ENCODE measurements at places on chromosomes 2 and 18.

- DNase-seq, result no peak
Measured at GRCh38 chr2:220226076-220226475, 598.6 kb downstream of the SLC4A3 start.

GRCh38 chr18:35089891-35090550, 48.8 kb downstream of the MAPRE2 start:
- no peak for DNase-seq

GRCh38 chr2:70887550-70888246, 48.0 kb upstream of the ATP6V1B1 start:
- peak; percentile 85 for DNase-seq

- DNase-seq, result no peak
Measured at GRCh38 chr2:163604941-163605555, 130.8 kb downstream of the FIGN start.

- no peak for DNase-seq
Measured at GRCh38 chr18:31275722-31276463, 42.1 kb upstream of the DSG1 start.

- DNase-seq, result no peak
Measured at GRCh38 chr2:133498662-133499585, 69.3 kb downstream of the NCKAP5 start.

DNA sequence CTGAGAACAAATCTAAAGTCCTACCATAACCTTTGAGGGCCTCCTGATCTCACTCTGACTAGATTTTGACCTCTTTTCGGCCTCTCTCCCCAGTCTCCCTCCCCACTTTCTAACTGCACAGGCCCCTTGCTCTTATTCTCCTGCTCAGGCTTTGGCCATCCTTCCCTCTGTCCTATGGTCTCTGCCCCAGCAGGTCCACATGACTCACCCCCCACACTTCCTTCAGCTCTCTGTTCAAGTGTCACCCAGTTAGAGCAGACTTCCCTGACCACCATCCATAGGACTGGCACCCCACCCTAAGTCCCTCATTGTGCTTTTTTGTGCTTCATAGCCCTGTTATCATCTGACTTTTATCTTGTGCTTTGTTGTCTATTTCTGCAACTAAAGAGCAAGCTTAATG, 41.2 kb upstream of the NT5C1B start:
- DNase-seq, result no peak

DNA sequence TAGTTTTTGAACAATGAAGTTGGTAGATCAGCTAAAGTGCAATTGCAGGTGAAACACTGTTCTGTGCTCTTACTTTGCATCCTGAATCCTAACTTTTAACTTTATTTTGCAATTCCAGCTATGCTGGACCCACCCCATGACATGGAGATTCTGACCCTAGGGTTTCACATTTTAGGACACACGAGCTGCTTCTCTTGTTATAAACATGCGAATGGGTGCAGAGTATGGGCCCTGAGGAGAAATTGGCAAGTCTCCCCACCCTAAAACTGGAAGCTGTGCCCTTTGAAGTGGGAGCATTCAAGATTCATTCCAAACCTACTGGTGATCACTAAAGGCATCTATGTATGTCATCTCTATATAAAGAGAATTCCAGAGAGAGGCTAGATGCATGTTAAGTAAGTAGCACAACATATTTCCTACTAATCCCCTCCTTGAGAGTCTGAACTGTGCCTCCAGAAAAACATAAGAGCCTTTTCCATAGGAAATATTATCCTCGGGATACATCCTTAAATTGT, 794.3 kb upstream of the ZEB2 start:
- DNase-seq, result no peak

- no peak for DNase-seq
Measured at GRCh38 chr2:101135412-101136296, 15.5 kb downstream of the TBC1D8 start.

- no peak for DNase-seq
Measured at GRCh38 chr18:51191128-51191717, 6.3 kb downstream of the MEX3C start.

GRCh38 chr2:215489288-215489848, 53.5 kb upstream of the FN1 start:
- DNase-seq, result no peak

DNA sequence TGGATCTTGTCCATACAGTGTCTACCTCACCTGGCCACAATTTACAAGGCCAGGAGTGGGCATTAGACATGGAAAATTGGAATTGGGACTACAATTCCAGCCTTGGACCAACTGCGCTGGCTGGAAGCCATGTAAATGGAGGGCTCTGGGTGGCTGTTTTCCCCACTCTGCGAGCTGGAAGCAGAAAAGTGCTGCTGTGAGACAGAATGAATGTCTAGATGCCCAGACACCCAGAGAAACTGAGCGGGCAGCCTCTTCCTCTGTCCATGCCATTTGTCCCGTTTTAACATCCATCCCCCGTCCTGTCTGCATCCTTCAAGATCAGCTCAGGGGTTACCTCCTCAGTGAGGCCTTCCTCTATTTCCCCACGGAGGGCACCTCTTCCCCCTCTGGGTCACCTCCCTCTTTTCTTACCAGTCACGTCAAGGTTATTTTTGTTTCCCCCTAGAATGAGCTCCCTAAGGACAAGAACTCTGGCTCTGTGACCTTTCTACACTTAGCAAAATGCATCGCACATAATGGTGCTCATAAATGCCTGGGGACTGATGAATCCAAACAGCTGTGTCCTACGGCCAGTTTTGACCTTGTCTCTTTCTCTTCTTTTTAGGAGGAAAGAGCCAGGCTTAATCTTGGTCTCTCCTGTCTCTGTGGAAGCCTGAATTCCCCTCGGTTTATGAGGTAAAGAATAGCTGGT, 41.2 kb downstream of the MCFD2 start:
- DNase-seq, result no peak

GRCh38 chr2:180905461-180905860, 74.9 kb upstream of the UBE2E3 start:
- peak; percentile 25 for DNase-seq

DNA sequence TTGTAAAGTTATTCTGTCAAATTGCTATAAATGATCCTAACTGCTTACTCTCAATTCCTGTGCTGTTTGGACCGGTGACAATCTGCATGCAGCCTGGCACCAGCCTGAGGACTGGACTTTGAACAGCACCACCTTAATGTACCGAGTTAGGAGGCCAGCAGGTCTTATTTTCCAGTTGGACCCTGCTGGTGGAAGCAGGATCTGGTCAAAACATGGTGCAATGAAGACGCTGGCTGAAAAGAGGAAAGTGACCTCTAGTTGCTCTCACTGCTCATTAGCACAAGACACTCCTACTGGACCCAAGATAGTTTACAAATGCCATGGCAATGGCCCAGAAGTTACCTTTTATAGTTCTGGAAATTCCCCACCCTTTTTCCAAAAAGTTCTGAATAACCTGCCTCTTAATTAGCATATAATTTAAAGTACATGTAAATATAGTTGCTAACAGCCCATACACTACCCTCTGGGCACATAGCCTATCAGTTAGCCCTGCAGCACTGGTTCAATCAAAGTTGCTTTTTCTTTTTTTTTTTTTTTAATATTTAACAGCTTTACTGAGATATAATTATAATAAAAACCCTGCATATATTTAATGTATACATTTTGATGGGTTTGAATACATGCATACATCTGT, 35.8 kb downstream of the RBKS start:
- no peak for DNase-seq

GRCh38 chr2:29663268-29663667, 258.1 kb downstream of the ALK start:
- DNase-seq, result no peak

DNA sequence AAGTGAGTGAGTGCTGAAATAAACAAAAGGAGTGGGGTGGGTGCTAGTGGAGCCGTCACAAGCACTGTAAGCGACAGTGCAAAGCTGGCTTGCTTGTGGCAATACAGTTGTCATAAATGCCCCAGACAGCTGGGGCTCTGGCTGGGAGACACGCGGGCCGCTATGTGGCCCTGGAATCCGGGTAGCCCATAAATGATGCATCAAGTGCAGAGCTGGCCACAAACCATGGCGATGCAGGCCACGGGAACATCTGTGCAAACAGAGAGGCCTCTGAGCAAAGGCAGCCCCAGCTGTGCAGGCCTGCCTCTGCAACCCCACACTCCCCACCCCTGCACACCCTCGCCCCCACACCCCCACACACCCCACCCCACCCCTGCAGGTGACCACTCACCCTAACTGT, 349.2 kb upstream of the ID2 start:
- DNase-seq, result no peak

GRCh38 chr18:43772907-43773306, 495.6 kb upstream of the SYT4 start:
- no peak for DNase-seq

- no peak for DNase-seq
Measured at GRCh38 chr2:8606226-8606625, 75.6 kb upstream of the ID2 start.
